Activated naive CD4-positive, alpha-beta T cell treated with Interleukin-2 at 50 U/mL for 16 hours (primary cell): ENCODE measurements at places on chromosomes 13 and 19.

DNA sequence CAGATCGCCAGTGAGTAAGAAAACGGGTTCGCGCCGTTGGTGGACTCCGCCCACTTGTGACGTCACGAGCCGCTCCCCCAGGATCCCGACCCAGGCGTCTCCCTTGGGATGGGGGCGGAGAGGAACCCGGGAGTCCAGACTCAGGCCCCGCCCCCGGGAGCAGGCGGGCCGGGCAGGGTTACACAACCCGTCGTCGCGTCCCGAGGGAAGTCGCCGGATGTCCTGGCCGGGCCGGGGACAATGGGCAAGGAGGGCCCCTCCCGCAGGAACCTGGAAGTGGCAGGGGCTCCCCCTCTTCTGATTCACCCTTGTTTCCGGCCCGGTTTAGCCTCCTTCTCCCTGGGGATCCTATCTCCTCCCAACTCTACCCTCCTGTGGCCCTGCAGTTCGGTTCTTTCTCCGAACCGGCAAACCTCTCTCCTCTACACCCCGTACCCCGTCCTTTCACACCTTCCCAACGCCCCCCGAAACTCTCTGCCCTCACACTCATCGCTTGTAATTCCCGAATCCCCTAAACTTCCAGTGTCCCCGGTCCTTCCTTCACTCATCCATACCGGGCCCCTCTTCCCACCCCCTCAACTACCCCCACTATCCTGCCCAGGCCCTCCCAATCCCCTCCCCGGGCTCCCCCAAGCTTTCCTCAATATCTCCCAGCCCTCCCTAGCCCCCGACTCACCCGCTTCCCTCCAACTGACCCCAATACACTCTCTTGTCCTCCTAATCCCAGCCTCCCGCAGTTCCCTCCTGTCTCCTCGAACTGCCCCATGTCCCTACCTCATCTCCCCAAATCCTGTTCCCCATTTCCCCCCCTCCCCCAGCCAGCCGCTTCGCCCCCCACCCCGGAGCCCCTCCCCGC, 20.0 kb upstream of the ERCC1 start:
- peak; percentile 50 for DNase-seq

GRCh38 chr19:19145684-19146608, 7.7 kb upstream of the TMEM161A start:
- DNase-seq = peak; percentile 88

DNA sequence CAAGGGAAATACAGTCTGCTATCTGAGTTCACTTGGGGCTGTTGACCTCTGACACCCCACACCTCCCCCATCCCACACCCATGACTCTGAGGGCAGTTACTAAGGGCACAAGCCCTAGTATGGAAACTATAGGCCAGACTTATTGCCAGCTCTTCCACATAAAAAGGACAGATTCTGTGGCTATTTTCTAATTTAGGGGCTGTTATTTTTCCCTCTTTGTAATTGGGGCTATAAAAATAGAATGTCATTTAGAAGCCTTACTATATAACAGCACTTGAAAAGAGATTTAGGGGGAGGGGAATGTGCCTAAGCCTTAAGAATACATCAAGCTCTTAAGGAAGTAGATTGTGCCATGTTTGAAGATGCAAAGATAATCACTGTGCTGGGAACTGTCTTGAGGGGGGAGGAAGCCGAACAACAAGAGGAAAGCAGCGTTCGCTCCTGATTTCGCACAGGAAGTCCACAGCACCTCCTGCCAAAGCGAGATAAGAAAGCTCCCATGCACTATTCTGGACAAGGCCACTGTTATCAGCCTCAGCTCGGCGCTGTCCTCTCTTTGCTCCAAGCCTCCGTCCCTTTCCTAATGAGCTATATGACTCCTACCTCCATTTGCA, 86.6 kb downstream of the FLT1 start:
- DNase-seq = no peak

- DNase-seq = no peak
Observed at GRCh38 chr13:83471011-83471410, 411.3 kb downstream of the SLITRK1 start.

GRCh38 chr19:9934132-9934950, 2.0 kb downstream of the OLFM2 start:
- DNase-seq = peak; percentile 83

GRCh38 chr13:79663977-79664636, 183.2 kb downstream of the NDFIP2 start:
- DNase-seq = no peak

DNA sequence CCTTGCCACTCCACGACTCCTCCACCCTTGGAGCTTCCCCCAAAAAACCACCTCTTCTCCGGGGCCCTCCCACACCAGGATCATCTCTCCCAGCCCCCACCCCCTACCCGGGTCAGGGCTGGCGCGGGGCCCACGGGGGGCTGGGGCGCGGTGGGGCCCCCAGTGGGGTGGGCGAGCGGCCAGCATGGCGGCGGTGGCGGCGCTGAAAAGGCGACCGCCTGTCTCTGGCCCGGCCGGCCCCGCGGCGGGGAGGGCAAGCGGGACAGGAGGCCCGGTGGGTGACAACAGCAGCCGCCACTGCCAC, 850 bp downstream of the DYRK1B start:
- no peak for DNase-seq

DNA sequence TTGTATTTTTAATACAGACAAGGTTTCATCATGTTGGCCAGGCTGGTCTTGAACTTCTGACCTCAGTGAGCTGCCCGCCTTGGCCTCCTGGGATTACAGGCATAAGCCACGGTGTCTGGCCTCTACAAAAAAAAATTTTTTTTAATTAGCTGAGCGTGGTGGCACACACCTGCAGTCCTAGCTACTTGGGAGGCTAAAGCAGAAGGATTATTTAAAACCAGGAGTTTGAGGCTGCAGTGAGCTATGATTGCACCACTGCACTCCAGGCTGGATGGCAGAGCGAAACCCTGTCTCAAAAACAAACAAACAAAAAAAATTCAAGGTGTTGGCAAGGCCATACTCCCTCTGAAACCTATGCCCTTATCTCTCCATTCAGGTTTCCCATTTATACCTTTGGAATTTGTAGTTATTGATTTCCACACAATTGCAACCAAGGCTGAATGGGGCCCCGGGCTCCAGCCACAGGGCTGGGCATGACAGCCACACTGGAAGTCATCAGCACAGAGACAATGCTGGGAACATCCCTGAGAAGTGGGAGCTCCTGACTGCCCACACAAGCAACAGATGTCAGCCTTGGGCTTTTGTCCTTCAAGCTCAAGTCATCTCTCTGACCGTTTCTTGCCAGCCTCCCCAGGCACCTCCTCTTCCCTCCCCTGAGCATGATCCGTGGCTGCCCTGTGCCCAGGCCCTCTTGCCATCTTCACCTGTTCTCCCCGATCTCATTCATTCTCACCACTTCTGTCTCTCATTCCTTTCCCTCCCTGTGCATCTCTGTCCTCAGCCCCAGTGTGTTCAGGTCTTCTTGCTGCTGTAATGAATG, 27.2 kb upstream of the CALM3 start:
- DNase-seq = no peak

GRCh38 chr13:79779761-79780160, 298.8 kb downstream of the NDFIP2 start:
- DNase-seq = no peak
